HT-29 (cell line): ENCODE measurements at places on chromosomes 6 and 20.
A peak's percentile ranks its signal among the peaks of the same experiment; 100 is the strongest.

DNA sequence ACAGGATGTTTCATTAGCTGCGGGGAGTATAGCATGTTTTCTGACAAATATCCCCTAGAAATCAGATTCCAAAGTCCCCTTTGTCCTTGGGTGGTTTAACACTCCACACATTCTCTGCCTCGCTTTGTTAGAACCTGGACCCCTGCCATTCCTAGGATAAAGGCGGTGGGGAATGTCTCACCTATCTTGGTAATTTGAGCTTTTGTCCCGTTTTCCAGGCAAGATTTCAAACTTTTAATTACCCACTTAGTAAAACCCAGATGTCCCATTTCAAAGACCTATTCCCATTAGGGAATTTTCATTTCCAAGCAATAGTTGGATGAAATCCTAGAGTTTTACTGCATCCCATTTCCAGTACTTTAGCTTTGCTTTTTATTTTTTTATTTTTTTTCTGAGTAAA is 501.0 kb upstream of the MAP3K7 start:
- DNase-seq, result no peak

- DNase-seq, result no peak
Measured at GRCh38 chr6:69019832-69020231, 384.8 kb downstream of the ADGRB3 start.

GRCh38 chr6:126890055-126890454 is 228.4 kb upstream of the RSPO3 start:
- no peak for DNase-seq

DNA sequence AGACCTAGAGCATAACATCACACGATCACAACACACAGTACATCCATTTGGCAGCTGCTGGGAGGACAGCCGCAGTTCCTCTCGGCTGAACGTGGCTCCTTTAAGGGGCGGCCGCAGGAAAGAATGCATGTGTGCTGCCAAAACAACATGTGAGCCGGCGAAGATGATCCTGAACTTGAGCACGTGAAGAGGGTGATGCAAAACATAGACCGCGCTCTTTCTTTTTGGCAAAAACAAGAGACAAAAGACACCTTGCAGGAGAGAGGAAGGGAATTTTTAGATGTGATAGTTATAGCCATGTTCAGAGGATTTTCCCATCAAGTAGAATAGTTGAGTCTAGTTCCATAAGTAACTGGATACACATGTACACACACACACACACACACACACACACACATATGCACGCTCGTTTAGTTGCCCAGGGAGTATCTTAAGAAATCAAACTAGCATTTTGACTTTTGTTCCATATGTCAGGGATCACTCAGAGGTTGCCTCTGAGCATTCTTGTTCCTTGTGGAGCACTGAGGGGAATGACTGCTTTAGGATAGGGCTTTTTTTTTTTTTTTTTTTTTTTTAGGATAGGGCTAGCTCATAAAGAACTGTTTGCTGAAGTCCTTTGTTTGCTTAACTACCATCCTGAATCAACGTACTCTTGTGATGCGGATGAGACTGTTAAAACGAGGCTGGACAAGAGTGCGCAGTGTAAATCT is 21.7 kb upstream of the RANBP9 start:
- DNase-seq, result peak; percentile 38

- no peak for DNase-seq
Measured at GRCh38 chr20:51027035-51027795, 4.3 kb upstream of the KCNG1 start.

DNA sequence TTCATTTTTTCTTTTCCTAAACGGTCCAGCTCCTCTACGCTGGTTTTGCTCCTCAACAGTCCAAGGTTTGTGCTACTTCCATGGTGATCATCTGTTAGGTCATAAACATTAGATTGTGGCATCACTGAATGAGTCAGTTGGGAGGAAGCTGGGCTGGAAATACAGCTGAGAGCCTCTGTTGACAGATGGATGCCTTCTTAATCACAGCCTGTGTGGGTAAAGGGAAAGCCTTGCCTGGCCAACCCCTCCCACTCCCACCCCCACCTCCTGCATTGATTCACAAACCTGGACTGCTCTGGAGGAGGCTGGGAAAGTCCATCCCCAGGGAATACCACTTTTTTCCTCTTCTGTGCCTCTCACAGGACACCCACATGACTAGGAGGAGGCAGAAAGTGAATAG is 180.6 kb upstream of the CCN2 start:
- peak; percentile 61 for DNase-seq

DNA sequence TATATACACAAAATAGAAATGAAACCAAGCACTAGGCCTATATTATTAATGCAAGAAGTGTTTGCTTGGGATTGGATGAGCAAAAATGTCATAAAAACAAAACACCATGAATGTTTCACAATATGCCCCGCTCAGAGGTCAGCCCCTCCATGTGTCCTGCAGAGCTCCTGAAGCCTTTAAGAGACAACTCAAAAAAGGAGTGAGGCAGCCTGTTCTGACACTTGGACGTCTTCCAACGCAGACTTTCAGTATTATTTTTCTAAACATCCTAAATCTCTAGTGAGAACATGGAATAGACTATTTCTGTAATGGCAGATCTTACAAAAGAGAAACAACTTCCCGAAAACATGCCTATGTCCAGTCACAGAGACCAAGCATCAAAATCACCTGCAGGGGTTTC is 322.6 kb downstream of the PRKN start:
- DNase-seq, result no peak

- DNase-seq, result no peak
Measured at GRCh38 chr6:168634541-168635328, 193.8 kb downstream of the SMOC2 start.

GRCh38 chr20:52649727-52650126 is 322.4 kb upstream of the TSHZ2 start:
- DNase-seq, result no peak

DNA sequence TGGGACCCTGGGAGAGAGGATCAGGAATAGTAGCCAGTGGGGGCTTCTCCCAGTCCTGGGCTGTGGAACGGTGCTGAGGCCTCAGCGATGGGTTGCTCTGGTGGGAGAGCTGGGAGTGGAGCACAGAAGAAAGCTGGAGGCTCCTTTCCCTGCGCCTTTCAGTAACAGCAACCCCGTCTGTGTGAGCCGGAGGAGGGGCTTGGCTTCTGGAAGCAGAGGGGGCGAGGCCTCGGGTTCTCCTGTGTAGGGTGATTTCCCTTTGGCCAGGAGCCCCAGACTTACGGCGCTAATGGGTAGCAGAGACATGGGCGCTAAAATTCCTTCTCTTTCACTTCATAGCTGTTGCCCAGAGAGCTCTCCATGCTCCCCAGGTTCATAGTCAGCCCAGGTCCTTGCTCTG is 55.0 kb downstream of the DAAM2 start:
- no peak for DNase-seq

GRCh38 chr6:73043446-73043845 is 181.8 kb downstream of the KHDC1L start:
- no peak for DNase-seq

DNA sequence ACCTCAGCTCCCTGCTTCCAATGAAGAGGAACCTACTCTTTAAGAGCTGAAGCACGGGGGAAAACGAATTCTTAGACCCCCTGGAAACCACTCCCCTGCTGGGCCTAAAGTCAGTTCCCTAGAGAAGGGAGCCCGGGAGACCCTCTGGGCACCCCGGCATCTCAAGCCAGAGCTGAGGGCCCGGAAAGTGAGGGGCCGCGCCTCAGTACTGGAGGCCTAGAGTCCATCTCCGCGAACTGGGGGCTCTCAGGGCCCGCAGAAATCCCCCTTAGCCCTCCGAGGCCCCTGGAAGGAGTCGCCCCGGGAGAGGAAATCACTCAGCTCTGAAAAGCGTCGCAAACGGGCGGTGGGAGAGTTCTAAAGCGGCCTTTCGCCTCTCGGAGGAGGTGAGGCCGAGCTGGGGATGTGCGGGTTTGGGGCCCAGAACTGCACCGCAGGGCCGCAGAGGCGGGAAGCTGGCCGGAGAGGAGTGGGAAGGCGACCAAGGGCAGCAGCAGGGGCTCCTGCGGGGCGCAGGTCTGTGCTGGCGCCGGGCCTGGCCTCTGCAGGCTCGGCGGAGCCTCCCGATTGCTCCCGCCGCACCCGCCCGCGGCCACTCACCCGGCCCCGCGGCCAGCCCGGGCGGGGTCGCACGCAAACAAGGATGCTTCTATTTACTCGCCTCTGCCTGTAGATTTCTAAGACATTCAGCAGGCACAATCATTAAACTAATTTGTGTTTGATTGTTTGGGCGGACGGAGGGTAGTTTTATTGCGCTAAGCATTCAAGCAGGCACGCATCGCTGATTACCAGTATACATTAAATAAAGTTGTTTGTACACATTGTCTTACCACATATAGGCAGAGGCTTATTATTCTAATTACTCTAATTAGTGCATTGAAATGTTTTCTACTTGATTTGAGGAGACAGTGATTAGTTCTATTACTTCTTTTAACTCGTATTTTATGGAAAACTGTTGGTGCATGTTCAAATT is 9.2 kb downstream of the POU3F2 start:
- no peak for DNase-seq

GRCh38 chr20:63759377-63759901 is 19.9 kb downstream of the SLC2A4RG start:
- DNase-seq, result no peak

- DNase-seq, result peak; percentile 52
Measured at GRCh38 chr6:105382496-105382895, 20.4 kb downstream of the PREP start.
